ENCODE measurements at places on chromosomes 6 and 20.
A peak's percentile ranks its signal among the peaks of the same experiment; 100 is the strongest.

DNA sequence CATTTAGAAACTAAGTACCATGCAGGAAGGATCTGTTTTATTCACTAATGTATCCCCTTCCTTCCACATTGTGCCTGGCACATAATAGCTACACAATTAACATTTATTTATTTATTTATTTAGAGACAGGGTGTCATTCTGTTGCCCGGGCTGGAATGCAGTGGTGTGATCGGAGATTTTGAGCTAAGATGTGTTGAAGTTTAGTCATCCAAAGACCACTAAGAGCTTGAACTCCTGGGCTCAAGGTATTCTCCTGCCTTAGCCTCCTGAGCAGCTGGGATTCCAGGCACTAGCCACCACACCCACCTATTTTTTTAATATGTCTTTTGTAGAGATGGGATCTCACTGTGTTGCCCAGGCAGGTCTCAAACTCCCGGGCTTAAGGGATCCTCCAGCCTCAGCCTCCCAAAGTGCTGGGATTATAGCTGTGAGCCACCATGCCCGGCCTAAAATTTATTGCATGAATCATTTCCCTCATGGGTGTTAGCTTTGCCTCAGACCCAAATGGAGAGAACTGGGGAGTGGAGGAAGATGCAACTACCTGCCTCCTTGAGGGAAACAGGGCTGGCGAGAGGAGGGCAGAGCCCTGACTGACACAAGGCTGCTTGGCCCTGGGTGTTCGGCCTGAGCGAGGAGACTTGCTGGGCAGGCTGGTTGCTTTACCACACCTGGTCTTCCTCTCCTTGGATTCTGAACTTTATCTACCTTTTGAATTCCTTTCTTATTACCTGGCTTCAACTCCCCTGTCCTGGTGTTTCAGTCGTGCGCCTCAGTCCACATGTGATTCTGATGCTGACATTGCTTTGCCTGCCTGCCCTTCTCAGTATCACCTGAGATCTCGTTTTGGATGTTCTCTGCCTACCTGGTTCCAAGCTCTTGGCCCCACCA is 1.7 kb upstream of the DYNLT1 start:
- DNase-seq = no peak

DNA sequence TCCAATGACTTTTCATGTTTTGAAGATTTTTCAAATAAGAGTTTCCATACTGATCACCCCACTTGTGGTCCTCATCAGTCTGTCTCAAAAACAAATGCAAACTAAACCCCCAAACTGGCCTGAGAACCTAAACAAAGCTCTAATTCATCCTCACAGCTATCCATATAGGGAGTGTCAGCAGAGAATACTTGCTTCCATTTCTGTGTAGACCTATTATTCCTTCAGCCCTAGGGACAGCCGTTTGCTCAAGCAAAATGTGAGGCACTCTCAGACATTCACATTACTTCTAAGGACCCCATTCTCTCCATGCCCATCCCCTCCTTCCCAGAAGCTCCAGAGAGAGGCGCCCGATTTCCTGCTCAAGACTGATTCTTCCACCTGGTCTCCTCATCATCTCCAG is 24.6 kb downstream of the DNAAF9 start:
- DNase-seq = no peak

DNA sequence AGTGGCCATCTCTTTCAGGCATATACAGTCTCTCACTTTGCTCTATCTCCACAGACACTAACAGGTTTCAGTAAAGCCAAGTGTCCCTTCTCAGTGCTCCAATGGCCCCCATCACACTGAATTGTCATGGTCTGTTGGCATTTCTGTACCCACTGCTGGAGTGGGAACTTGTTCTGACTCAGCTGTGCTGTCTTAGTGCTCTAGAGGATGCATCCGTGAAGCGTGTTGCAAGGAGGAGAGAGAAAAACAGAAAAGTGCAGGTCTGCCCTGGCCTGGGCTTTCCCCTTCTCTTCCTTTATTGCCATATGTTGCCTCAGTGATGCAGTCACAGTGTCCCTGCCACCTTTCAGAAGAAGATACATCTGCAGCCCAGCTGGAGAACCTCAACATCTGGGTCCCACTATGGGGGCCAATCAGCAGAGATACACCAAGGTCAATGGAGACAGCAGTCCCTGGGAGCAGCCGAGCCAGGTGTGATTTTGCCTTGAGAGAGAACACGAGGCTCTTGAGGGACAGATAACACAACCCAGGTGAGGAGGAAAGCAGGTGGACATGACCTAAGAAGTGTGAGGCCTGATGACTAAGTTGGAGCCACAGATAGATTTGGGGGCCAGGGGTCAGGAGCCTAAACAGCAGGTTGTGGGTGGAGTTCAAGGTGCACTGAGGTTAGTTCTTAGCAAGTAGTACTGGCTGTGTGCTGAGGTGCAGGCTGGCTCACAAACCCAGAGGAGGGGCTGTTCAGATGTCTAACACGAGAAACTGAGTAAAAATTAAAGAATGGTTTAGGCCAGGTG is 5.6 kb upstream of the PLCG1 start:
- DNase-seq = no peak

- peak; percentile 68 for DNase-seq
Measured at GRCh38 chr20:53940907-53941545, 129.4 kb downstream of the BCAS1 start.

GRCh38 chr6:133266186-133266585 is 25.0 kb downstream of the EYA4 start:
- no peak for DNase-seq

- DNase-seq = no peak
Measured at GRCh38 chr20:56223352-56223751, 25.2 kb upstream of the MC3R start.

- DNase-seq = no peak
Measured at GRCh38 chr6:139349464-139350020, 24.9 kb downstream of the CITED2 start.

GRCh38 chr6:3841066-3841454 is 8.1 kb upstream of the FAM50B start:
- no peak for DNase-seq

GRCh38 chr20:41204304-41205265 is 67.2 kb downstream of the PLCG1 start:
- no peak for DNase-seq

GRCh38 chr20:64217539-64218221 is 37.9 kb upstream of the PCMTD2 start:
- no peak for DNase-seq

DNA sequence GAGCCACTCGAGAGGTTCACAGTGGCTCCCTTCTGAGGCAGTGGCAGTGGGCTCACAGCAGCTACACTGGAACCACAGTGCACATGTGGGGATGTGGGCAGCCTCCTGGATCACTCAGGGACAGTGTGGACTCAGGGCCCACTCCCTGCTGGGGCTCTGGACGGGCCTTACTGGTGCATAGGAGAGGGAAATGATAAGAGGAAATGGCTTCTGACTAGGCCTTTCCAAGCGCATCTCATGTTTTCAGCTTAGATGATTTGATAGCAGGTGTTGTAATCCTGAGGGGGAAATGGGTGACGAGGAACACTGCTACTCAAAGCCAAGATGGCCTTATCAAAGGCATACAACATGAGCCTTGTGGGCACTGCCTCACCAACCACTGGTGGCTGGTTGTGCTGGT is 44.0 kb downstream of the PANK2 start:
- no peak for DNase-seq

DNA sequence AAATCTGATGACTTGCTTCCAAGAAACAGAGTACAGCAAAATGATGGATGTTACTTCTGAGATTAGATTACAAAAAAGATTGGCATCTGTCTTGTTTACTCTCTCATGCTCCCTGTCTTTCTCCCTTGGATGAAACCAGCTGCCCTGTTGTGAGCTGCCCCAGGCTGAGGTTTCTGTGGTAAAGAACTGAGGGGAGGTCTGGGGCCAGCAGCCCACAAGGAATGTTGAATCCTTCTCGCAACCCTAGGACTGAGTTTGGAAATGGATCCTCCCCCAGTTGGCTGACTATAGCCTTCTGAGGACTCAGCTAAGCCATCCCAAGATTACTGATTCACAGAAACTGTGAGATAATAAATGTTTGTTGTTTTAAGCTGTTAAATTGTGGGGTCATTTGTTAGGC is 5.6 kb upstream of the HECA start:
- DNase-seq = no peak

- DNase-seq = no peak
Measured at GRCh38 chr20:5400164-5400762, 83.5 kb upstream of the PROKR2 start.

GRCh38 chr6:169158174-169158573 is 95.5 kb downstream of the THBS2 start:
- peak; percentile 82 for DNase-seq

DNA sequence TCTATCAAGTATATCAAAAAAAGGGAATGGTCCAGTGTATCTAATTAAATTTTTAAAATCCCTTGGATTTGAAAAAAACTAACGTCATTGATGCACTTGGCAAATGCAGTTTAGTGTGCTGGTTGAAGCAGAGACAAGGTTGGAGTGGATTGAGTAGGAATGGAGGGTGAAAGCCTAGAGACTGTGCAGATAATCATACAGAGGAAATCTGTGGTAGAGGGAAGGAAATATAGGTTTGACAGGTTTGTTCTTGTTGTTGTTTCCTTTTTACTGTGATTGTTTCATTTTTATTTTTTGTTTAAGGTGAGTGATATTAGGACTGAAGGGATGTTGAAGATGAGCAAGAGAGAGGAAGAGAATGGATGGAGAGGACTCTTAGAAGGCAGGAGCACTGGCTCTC is 29.0 kb upstream of the L3MBTL3 start:
- DNase-seq = no peak

DNA sequence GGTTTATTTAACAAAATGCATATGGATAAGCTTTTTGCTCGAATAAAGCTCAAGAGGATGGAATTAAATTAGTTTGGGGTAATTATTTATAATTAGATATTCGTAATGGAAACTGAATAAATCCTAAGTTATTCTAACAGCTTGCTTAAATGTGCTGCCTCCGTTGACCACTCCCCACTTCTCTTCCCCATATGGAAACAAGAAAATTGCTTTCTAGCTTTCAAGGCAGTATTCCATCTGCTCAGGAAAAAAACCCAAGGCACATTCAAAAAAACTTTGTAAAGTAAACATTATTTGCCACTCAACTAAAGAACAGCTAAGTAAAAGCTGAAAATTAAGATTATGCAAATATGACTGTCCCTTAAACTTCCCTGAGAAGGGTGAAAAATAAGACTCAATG is 369.2 kb downstream of the HAO1 start:
- no peak for DNase-seq

DNA sequence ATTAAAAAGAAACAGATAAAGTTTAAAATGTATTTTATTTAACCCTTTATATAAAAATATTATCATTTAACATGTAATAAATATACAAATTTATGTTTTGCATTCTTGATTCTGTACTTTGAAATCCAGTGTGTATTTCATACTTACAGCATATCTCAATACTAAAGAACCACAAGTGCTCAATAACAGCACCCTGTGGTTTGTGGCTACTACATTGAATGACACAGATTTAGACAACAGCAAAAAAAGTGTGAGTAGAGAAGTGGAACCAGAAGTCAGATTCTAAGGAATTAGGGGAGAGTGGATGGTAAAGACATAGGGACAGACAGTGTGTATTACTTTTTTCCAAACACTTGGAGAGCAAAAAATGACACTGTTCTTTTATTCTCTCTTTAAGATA is 524.5 kb downstream of the BMP2 start:
- no peak for DNase-seq
